NCI-H524 treated with DMSO at 0.1 percent for 48 hours (cell line): ENCODE measurements at places on chromosomes 2 and 18.

DNA sequence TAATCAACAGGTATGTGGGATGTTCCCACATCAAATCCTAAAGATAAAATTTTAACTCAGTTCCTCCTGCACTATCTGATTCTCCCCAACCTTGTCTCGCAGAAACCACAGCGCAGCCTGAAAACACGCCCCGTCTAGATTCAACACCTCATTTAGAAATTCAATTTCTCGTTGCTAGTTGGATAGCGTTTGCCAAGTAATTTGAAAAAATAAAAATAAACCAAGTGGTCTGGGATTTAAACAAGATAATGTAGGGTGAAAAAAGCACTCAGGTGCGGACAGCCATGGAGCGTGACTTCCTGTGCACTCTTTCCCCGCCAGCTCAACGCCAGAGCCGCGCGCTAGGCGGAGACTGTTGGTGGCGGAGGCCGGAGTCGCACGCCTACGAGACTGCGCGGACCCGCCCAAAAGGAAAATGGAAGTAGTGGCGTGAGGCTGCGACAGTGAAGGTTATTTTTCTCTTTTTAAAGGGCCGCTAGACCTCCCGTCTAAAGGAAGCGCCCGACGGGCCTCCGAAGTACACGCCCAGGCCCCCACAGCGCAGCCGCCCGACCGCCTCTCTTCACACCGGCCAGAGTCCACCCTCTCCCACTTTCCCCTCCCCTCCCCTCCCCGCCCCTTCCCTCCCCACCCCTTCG is 615 bp upstream of the CCNT2 start:
- peak; percentile 84 for DNase-seq

GRCh38 chr18:2485983-2486382 is 85.3 kb downstream of the METTL4 start:
- DNase-seq: no peak

DNA sequence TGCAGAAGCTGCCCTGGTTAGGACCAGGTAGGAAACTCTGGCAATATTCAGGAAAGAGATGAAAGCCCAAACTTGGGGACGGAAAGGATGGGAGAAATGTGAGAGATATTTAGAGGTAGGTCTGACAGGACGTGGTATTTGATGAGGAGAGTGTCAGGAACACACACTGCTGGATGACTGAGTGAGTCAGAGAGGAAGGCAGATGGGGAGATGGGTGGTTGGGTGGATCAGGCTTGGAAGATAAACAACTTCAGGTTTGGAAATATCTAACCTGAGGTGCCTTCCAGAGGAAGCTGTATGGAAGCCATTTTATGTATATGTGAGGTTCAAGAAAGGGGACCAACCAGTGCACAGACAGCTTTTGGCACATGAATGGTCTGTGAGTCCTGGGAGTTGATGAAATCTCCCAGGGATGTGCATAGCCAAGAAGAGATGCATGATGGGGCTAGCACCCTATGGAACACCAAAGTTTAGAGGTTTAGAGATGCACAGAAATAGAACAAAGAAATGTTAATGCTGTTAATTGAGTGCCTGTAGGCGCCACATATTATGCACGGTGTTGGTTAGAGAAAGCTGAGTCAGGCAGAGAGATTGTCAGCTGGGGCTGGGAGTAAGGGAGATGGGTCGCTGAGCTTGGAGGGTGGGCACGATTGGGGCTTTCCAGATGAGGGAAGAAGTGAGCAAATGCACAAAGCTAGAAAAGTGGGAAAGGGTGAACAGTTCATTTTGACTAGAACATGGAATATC is 101.0 kb downstream of the VIT start:
- DNase-seq: no peak

DNA sequence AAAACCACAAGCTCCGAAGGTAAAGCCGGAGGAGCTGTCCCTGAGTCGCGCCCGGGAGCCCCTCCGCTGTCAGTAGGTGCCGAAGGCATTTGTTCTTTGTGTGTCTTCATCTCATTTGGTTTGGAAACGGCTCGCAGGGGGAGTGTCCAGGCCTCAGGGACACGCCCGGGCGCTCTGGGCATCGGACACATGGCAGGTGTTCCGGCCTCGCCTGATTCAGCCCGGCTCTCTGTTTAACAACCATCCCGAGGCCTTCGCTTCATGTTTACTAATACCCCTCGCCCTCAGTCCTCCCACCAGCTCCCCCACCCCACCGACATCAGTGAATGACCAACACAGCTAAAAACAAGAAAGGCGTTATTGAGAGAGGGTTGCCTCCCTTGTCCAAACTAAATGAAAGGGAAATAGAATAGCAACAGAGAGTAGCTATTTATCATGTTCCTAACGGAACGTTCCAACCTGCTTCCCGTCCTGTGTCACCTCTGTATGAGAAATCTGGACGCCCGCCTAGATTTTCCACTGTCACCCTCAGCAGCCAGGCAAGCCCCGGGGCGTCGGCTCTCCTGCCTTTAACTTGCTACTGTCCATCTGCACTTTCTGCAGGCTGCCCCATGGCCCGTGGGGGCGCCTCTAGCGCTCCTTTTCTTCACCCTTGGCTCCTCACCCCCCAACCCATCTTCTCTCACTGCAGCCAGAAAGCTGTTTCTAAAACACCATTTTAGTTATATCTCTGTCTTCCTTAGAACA is 73.9 kb downstream of the MYCN start:
- DNase-seq: no peak

DNA sequence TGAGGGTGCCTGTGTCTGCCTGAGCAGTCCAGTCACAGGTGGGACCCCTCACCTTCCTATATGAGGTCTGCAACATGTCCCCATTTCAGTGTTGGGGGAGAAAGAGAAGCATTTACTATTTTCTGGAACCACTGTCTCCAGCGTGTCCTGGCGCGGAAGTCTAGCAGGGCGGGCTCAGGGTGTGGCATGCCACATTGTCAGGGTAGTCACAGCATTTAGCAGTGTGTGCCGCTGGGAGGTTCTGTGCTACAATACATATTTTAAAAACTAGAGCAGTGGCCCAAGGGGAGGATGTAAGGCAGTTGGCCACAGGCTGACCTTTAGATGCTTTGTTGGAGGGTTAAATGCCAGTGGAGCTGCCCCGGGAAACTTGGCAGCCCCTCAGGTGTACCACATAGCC is 12.5 kb downstream of the UBE2F start:
- no peak for DNase-seq

DNA sequence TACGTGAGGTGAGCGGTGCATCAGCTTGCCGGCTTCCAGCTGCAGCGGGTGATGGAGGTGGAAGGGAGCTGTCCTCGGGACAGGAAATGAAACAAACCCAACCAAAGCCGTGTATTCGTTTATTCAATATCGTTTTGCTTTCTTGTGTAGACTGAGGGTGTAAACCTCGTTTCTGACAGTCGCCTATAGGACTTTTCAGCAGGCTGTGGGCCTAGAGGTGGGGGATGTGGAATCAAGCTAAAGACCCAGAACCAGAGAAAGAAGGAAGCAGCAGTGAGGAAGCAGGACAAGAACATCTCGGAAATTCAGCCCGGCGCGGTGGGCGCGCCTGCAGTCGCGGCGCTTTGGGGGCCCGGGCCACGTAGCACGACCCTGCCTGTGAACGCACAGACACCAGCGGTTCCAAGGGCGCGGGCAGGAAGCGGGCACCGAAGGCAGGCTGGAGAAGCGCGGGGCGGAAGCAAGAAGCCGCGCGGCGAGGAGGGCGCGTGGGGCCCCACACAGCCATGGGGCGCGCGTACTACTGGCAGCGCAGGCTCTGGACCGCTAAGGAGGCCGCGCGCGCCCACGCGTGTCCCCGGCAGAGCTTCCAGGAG is 755 bp upstream of the ATP9B start:
- DNase-seq: no peak

GRCh38 chr2:70759446-70759845 is 8.6 kb downstream of the ADD2 start:
- no peak for DNase-seq

DNA sequence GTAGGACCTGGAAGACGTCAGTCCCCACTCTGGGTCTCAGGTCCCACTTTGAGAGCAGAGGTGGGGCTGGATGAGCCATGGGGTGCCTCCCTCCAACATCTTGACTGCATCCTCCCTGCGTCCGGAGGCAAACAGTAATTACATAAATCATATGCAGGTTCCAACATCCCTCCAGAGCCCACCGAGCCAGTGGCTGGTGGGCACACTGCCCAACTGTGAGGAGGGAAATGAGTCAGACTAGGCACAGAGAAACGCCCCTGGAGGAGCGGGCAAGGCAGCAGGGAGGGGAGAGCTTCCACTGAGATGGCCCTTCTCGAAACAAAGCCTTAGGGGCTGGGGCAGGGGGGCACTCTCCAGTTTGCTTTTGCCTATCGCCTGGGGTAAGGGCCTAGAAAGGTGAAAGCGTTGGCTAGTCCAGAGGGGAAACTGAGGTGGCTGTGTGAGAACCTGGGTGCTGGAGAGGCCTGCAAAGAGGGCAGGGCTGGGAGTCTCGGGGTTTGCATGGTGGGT is 168.2 kb upstream of the MYCN start:
- no peak for DNase-seq
